Ovary (tissue), 10 donors: ENCODE measurements at places on chromosomes 2 and 18.
A peak's percentile ranks its signal among the peaks of the same experiment; 100 is the strongest.

DNA sequence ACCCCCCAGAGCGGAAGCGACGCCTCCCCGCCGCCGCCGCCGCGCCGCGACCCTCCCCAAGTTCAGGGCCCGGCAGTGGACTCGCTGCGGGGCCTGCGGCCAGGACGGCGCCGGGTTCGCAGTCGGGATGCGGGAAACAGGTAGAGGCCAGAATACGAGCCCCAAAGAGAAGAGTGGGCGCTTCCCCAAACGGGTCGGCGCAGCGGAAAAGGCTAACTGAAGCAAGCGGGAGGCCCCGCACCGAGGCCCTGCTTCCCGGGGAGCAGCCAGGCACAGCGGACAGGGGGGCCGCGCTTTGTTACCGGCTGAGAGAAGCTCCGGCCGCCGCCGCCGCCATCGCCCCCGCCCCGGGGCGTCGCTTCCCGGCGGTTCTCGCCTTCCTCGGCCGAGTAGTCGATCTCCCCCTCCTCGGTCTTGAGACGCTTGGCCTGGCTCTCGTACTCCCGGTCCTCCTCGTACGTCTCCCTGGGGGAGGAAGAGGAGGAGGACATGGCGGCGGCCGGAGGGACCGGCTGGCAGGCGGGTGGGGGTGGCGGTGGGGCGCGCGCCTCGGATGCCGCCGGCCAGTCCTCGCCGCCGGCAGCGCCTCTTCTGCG is 494 bp downstream of the HNRNPLL start:
- DNase-seq, result peak; percentile 56

DNA sequence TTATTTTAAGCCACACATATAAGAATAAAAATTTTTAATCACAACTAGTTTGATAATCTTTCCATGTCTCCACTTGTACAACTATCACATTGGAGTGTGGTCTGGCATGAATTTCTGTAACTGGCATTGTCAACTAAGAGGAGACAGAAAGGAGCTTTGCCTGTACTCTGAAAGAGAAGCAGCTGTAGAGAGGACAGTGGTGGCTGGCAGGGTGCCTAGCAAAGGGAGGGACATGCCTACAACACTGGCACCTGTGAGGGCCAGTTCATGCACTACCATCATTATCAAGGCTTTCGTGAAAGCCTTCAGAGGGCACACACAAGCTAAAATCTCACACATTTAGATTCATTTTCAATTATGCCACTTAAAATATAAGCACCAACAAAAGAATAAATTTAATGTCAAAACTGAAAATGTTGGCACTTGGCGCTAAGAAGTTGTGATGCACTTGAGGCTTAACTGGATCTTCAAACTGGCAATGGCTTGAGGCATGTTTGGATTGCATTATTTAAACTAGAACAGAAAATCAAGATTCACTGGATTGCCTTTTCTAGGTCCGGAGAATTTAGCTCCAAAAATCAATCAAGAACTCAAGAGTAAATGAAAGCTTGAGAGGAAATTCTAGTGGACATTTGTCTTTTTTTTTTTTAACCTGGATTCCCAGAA is 238.6 kb downstream of the ZNF385B start:
- no peak for DNase-seq

GRCh38 chr2:19355014-19355405 is 3.4 kb downstream of the OSR1 start:
- no peak for DNase-seq

DNA sequence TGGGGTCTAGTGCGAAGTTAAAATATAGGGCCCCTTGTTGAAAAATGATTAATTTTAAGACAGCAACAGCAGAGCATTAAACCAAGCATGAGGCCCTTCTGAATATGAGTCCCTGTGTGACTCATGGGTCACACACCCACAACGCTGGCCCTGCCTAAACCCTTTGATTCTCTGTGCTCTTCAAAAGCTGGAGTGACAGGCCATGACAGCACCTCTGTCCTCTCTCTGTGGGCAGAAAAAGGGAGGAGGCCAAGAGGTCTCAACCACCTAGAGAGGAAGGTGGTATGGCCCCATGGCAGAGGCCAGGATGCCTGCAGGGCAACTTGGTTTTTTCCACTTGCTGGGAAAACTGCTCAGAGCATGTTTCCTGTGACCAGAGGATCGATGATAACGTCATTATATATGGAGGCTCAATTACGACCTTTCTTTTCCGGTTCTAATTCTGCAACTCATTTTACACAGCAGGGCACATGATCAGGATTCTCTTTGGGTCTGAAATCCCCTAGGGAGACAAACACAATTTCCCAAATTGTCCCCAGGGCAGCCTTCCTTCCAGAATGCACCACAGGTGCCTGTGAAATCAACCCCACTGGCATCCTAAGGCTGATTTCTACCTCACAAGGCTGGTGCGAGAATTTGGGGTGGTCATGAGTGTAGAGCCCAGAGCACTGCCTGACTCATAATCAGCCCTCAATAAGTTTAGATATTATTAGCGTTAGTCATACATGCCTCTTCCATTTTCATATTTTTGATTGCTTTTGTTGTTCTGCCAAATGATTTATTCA is 102.0 kb upstream of the PPP1CB start:
- DNase-seq, result no peak

DNA sequence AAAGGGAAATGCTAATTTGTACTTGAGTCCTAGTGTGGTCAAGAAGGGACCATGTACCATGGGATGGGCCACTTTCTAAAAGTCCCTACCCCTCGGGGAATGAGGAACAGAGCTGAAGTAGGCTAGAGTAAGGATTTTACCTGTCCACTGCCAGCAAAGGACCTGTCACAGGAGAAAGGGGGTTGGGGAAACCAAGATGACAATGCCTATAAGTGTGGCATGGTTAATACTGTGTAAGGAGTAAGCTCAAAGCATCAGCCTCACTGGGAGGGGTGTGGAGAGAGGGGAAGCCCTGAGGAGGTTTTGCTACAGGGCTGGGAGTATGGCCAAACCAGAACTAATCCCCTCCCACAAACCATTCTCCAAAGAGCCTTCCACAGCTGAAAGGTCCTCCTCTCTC is 15.8 kb downstream of the GKN2 start:
- DNase-seq, result no peak

- no peak for DNase-seq
Observed at GRCh38 chr2:168796583-168797285, 5.7 kb upstream of the NOSTRIN start.

GRCh38 chr2:127170021-127170420 is 50.1 kb downstream of the CYP27C1 start:
- DNase-seq, result no peak
